ENCODE measurements at places on chromosomes 5 and 9.

GRCh38 chr5:81694726-81695125 is 56.2 kb downstream of the SSBP2 start:
- no peak for DNase-seq

DNA sequence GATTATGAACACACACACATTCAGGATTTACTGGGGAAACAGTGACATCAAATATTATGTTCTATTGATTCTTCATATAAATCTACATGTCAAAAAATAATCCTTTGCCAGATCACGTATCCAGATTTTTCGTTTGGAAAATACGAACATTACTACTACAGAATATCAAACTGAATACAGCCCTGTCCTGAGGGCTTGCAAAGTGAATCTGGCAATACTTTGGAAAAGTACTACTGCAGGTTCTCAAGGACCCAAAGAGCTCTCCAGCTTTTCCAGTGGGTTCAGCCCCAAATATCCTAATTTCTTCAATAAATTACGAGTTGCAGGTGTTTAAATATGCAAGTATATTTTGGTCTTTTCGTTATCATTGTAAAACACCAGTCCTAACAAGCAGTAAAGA is 411 bp upstream of the NDUFS4 start:
- DNase-seq: no peak

DNA sequence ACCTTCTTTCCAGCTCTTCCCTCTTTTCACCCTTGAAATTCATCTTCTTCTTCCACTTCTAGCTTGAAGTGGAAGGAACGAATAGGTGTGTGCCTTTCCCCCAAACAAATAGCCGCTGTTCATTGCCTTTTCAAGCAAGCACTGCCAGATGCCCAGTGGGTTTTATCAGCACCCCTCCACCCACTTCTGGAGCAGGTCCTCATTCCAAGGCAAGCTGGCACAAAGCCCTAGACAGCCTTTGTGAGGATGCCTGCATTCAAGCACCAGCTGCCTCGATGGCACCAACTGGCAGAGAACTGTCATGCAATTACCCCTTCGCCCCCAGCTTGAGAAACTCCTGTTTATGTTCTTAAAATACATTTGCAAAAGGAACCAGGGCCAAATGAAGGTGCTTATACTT is 36.5 kb downstream of the SERINC5 start:
- peak; percentile 64 for DNase-seq

- DNase-seq: peak; percentile 22
Observed at GRCh38 chr9:114397219-114397847, 9.6 kb upstream of the AKNA start.

DNA sequence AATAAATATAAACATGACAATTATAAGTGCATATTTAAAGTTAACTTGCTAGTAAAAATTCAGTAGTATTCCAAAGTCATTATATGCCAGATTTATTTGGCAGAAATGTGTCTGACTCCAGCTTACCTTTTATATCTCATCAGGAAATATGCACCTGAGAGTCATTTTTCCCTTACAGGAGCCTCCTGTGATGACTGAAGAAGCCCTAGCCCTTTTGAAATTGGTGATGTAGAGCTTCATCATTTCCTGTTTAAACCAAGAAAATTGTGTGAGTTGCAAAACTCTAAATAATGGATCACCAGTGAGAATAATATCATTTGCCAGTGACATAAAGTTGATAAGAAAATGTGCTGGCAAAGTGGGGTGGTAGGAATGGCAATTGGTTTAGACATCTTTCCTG is 42.1 kb upstream of the CTNND2 start:
- no peak for DNase-seq

- DNase-seq: no peak
Observed at GRCh38 chr9:93177676-93178075, 6.3 kb upstream of the WNK2 start.

GRCh38 chr5:147223948-147224791 is 10.7 kb upstream of the STK32A start:
- DNase-seq: peak; percentile 6

GRCh38 chr5:124810396-124811006 is 64.1 kb upstream of the ZNF608 start:
- no peak for DNase-seq

- DNase-seq: no peak
Observed at GRCh38 chr9:23556459-23556858, 269.6 kb downstream of the ELAVL2 start.

DNA sequence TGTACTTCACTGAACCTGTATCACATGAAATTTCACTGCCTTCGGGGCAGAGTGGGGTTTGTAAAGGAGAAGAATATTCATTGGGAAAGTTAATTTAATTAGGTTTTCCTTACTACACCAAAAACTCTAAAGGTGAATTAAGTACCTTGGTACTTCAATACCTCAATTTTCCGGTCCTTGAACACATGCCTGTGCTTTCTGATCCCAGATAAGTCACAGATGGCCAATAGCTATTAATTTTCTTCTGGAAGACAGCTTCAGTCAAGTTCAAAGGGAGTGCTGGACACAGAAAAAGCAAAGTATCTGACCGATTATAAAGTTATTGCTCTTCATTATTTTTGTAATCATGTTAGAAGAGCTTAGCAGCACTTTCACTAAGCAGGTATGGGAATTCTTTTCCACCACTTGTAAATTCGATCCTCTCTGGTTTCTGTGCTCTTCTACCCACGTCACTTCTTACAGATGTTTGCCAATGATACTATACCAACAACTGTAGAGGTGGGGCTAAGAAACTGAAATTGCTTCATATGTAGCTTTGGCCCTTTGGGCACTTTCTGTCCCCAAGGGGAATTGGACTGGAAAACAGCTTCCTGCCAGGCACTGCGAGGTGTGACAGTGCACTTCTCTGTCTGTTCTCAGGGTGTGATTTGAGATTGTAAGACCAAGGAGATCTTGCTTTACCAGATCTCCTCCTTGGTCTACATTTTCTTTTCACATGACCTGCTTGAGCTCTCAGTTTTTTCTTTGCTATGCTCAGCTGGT is 164.0 kb downstream of the CCDC192 start:
- DNase-seq: no peak

DNA sequence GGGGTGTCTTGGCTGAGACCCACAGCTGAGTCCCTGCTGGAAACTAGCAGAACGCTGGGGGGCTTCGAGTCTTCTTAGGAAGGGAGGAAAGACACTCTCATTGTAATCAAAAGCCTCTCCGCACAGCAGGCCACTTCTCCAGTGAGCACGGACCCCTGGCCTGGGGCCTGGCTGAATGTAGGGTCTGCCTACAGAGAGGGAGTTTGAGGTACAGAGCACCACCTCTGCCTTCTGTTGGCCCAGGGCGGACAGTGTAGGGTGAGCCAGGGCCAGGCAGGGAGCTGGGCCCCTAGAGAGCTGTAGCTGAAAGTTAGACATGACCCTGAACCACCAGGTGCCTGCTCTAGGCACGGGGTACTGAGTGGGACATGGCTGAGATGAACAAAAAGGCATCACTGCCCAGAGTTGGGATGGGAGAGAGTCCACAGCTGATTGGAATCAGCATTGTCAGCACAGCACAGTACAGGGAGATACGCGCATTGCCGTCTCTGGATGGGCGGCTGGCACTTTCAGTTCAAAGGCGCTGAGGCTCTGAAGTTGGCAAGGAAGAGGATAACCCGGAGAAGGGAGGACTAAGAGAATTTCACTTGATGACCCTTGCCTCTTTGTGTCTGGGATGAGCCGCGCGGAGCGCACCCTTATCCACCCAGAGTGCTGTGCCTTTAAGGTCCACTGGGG is 363 bp upstream of the SLC25A48 start:
- DNase-seq: no peak

DNA sequence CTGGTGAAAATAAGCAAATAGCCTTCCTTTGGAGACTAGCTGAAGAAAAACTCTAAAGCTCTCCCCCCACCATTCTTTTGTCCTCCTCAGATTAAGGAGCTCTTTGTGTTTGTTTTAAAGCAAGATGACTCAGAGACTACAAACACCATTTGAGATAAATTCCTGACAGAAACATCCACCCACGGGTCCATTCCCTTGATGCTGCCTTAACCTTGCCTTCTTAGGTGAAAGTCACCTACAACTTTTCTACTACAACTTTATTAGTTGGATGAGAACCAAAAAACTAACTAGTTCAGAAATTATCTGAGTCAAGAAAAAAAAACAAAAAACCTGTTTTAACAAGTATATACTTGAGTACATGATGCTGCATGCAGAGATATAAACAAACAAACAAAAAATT is 831.1 kb downstream of the NR2F1-AS1 start:
- DNase-seq: no peak

- DNase-seq: no peak
Observed at GRCh38 chr5:14071433-14071832, 71.7 kb upstream of the TRIO start.

DNA sequence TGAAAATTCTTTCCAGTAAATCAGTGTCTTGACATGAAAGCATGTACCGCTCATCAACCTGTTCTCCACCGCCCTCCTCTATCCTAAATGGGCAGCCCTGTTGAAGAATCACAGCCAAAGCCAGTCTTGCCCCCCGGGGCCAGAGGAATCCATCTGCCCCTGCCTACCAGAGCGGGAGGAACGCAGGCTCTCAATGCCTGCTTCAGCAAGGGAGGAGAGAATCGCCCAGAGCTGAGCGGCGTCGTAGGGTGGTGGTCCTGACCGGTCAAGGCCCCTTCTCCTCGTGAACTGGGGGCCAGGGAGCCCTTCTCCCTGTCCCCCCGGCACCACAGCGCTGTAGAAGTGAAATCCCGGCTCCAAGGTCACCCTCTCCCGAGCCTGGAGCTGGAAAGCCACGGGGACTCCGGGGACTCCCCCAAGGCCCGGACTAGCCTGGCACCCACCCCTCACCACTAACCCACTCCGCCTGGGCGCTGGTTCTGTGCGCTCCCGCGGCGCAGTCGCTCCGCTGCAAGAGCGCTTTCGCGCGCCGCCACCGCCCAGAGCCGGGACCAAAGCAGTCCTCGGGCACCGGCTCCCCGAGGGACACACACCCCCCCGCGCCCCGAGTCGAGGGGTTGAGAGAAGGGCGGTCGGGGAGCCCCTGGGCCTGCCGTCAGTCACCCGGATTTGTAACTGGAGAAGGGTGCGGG is 718 bp upstream of the TMEM215 start:
- no peak for DNase-seq

DNA sequence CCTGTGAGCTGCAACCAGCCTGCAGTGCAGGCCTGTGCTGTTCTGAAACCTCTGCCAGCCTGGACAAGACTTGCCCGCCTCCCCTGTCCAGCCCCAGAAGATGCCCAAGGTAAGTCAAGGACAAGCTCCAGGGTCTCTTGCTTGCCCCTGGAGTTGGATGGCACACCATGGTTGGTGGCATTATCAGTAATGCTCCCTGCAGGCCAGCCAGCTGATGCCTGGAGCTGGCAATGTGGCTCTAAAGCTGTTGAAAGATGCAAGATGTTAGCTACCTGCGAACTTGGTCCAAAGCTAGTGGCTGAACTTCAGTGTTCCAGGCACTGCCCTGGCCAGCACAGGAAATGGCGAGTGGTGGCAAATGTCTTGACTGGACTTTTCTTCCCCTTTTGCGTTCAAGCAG is 14.0 kb upstream of the LTC4S start:
- DNase-seq: no peak

DNA sequence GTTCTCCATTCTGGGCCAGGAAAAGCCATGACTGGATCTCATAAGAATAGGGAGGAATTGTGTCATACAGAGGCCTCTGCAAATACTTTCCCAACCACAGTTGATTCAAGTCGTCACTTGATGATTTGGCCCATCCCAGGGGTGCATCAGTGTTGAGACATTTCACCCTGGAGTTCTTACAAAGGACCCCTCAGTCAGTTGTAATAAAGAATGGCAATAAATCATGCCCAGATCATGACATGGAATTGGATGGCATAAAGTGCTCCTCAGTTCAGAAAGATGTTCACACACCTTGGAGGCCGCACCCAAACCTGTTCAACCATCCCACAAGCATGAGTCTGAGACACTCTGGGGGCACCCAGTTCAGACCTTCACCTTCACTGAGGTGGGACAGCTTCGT is 168.1 kb downstream of the NR3C1 start:
- no peak for DNase-seq

- peak; percentile 59 for DNase-seq
Observed at GRCh38 chr9:18606846-18607245, 132.9 kb downstream of the ADAMTSL1 start.

DNA sequence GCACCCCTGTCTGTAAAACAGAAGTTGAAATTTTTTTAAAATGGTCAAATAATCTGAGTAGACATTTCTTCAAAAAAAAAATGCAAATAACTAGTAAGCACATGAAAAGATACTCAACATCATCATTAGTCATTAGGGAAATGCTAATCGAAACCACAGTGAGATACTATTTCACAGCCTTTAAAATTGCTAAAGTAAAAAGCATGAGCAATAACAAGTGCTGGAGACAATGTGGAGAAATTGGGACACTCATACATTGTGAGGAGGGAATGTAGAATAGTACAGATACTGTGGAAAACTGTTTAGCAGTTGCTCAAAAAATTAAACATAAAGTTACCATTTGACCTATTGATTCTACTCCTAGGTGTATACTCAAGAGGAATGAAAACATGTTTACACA is 58.4 kb upstream of the RUSC2 start:
- DNase-seq: no peak

GRCh38 chr5:3068401-3068800 is 316.9 kb upstream of the IRX2 start:
- no peak for DNase-seq

DNA sequence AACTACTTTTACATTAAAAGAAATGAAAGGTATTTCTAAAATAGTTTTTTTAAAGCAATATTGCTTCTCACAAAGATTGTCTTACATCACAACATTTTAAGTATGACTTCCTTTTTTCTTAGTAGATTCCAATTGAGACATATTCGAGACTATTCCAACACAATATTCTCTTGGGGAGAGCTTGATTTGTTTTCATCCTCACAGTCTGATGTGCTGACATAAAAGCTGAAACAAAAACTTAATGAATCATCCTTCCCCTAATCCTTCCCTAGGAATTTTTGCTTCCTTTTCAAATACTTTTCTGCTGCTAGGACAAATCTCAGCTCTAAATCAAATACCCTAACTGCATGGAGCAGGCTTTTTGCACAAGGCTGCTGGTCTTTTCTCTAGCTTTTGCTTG is 245.8 kb upstream of the MAP3K1 start:
- no peak for DNase-seq

GRCh38 chr5:93192087-93192486 is 388.9 kb downstream of the NR2F1-AS1 start:
- no peak for DNase-seq

DNA sequence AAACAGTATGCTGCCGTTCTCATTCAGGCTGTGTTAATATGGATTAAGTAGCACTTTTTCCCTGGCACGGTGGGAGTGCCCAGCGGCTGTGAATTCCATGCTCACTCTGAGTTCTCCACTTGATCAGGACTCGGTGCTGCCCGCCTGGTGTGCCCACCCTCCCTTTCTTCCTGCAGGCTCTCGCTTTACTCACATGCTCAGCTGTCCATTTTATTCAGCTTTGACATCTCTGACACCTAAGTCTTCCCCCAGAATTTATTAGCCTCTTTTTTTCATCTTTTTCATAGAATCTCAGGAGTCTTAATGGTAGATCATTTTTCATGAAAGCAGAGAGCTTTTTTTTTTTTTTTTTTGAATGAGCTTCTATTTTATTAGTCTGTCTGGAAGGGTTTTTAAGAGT is 626.5 kb downstream of the IRX1 start:
- no peak for DNase-seq
